ENCODE measurements at places on chromosomes 12 and 14.

DNA sequence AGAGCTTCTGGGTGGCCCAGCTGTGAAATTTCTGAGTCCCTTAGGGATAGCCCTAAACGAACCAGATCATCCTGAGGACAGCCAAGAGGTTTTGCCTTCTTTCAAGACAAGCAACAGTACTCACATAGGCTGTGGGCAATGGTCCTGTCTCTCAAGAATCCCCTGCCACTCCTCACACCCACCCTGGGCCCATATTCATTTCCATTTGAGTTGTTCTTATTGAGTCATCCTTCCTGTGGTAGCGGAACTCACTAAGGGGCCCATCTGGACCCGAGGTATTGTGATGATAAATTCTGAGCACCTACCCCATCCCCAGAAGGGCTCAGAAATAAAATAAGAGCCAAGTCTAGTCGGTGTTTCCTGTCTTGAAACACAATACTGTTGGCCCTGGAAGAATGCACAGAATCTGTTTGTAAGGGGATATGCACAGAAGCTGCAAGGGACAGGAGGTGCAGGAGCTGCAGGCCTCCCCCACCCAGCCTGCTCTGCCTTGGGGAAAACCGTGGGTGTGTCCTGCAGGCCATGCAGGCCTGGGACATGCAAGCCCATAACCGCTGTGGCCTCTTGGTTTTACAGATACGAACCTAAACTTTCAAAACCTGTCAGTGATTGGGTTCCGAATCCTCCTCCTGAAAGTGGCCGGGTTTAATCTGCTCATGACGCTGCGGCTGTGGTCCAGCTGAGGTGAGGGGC lies 38.9 kb downstream of the DAD1 start:
- peak; percentile 45 for DNase-seq

DNA sequence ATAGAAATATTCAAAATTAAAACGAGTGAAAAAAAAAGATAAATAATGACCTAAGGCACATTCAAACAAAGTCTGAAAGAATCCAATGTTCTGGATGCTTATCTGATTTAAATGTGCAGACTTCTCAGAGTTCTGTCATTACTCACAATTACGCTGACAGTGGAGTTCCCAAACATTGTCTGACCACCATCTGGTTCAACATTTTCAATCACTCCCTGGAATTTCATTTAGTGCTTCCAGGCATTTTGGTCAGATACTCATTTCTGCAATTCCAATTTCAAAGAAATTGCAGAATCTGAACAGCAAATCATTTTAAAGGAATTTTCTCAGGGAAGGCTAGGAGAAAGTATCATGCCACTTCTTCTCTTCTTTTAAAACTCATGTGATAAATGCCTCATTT lies 398.2 kb upstream of the PDE3A start:
- DNase-seq: no peak

- no peak for DNase-seq
Measured at GRCh38 chr14:81682701-81683100, 149.0 kb upstream of the SEL1L start.

- no peak for DNase-seq
Measured at GRCh38 chr12:121227294-121227693, 17.4 kb downstream of the P2RX4 start.

- peak; percentile 88 for DNase-seq
Measured at GRCh38 chr14:76904740-76905569, 78.7 kb downstream of the LRRC74A start.

DNA sequence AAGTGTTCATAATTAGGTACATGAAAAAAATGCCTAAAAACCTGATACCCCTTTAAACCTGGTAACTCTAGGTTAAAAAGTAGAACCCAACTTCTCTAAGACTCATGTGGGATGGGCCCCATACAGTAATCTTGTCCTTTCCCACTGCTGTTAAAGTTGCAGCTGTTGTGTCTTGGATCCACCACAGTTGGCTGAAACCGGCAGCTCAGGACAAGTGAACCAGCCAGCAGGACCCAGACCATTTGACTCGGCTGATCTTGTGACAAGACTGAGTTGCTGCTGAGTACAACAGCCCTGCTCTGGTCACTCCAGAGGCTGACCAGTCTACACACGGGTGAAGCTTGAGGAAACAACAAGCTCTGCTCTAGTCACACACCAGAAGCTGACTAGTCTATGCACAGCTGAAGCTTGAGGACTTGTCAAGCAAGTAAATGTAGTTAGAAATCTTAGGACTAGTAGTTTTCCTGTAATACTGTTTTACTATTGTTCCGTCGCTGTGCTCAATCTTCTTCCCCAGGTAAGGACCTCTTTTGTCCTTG lies 60.6 kb downstream of the DHRS2 start:
- DNase-seq: peak; percentile 10

DNA sequence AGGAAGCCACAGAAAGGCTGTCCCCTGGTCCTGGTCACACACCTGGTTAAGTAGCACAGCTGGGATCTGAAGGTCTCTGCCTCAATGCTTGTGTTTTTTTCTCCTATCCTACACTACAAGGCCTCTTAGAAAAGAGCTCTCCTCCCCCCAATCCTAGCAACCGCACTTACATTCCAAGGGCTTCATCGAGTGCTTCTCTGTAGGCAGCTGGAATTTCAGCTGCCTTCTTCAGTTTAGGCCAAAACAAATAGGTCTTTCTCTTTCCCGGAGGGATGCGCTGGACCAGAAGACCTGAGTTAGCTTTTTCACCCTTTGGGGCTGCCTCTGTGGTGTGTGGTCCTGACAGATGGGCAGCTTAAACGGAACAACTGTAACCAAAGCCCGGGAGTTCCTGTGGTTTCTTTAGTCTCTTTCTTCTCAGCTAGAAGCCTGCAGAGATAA lies 109.7 kb downstream of the GPATCH2L start:
- DNase-seq: no peak

DNA sequence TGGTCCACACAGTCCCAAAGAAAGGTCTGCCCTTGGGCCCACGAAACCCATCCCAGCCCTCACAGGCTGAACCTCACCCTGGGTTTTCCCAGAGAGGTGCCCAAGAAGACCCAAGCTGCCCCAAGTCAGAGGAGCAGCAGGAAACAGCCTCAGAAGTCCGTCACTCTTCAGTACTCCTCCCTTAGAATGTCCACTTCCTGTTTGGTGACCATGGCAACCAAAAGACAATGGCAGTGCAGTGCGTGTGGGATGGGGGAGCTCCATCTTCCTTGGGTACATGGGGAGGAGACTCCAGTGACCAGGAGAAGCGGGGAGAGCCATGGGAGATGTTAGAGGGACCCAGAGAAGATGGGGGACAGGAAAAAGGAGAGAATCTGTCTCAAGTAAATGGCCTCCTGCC lies 11.3 kb downstream of the SELPLG start:
- peak; percentile 70 for DNase-seq

DNA sequence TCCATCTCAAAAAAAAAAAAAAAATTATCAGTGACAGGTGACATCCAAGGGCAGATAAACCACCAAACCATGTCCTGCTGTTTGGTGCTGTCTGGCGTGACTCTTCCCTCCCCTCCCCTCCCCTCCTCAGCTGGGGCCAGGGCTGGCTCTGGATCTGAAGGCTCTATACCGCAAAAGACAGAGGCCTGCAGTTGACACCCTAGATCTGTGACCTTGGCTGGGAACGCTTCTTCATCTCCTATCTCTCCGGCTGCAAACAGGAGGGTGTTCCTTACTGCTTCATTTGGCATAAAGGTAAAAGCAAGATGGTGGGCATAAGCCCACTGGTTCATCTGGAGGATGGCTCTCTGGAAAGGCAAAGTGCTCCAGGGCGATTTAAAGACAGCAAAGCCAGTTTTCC lies 126.8 kb upstream of the PRMT8 start:
- no peak for DNase-seq

- DNase-seq: no peak
Measured at GRCh38 chr12:123743002-123743401, 19.1 kb upstream of the DNAH10 start.
